ENCODE measurements at places on chromosomes 1 and 21.

DNA sequence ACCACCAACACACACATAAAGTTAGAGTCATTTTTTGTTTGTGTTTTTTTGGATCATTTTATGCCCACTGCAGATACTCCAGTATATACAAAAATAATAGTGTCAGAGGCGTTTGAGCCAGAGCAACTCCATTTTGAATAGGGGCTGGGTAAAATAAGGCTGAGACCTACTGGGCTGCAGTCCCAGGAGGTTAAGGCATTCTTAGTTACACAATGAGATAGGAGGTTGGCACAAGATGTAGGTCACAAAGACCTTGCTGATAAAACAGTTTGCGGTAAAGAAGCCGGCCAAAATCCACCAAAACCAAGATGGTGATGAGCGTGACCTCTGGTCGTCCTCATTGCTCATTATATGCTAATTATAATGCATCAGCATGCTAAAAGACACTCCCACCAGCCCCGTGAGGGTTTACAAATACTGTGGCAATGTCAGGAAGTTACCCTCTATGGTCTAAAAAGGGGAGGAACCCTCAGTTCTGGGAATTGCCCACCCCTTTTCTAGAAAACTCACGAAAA, 40.6 kb downstream of the GJA5 start:
- DNase-seq = no peak

GRCh38 chr1:1890506-1891348, at the start of gene GNB1:
Gene GNB1 (minus strand): TSS chr1:1891087. CDS start chr1:1825453, 65,634 bp downstream.
- peak; percentile 94 for DNase-seq

DNA sequence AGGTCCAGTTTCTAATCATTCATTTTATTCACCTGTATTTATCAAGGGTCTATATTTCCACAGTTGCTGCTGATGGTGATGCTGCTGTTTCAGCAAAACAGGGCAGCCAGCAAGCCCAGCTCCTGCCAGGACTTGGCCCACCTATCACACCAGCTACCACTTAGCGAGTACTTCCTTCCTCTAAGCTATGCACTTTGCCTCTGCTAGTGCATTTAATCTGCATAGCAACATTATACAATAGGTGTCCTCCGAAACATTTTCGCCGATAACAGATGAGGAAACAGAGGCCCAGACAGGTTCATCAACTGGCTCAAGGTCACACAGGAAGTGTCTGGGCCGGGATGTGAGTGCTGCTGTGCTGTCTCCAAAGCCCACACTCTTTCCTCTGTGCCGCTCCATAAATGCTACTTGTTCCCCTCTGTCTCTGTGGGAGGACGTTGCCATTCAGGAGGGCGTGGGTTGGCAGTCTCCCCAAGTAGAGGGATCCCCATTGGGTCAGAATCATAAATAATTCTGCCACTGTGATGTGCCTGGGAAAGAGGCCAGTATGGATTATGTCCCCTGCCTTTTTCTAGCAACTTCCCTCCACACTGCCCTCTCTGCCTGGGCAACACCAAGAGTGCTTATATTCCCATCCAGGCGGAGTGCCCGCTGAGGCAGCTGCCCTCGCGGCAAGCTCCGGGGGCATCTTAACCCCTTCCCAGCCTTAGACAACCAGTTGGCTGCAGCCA, 9.4 kb upstream of the PLEKHA6 start:
- no peak for DNase-seq

GRCh38 chr1:93200714-93201113, 20.2 kb downstream of the CCDC18 start:
- no peak for DNase-seq

DNA sequence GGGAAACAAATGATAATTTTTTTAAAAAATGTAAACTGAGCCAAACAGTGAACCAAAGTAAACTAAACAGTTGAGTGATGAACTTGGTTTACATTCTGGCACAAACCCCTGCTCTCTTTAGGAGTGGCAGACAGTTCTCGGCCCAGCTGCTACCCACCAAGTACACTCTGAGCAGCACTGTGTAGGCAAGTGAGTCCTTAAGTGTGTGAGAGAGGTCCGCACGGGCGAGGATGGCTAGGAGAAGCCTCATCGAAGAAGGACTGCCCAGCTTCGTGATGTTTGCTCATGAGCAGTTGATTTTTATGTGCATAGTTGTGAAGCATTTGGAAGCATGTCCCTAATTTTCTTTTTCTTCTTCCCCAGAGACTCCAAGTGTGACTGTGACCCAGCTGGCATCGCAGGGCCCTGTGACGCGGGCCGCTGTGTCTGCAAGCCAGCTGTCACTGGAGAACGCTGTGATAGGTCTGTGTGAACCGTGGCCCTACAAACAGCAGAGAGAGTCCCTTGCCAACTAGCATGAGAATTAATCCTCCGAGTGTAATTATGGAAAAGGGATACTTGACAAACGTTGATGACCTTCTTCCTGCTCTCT, 32.1 kb downstream of the LAMC2 start:
- no peak for DNase-seq

Measured in GM06990 (cell line).